ENCODE measurements at places on chromosomes 11 and 22.

DNA sequence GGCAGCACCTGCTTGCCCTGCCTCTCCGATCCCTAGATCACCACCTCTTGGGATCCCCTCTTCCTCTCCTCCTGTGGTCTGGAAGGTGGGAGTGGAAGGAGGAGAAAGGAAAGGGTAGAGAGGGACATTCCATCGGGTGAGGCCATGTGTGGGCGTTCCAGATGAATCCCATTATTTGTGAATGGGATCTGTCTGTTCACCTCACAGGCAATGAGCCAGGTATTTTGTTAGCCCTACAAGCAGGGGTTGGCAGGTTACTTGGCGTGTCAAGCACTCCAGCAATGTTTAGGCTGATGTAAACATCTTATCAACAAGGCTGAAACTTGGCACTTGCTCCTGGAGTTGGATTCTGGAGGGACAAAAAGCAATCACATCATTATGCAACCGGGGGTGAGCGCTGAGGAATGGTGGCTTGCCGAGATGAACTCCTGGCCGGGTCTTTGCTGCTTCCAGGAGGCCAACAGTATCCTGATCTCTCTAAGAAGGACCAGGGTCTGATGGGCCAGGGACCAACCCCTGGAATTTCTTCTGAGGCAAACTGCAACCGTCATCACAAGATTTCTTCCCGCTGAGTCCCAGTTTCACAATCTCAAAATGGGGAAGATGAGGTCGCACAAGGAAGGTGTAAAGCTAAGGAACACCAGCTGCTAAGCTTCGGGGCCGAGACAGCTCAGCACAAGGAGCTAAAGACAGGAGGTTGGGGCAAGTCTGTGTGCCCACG lies 7.8 kb downstream of the ADAMTS8 start:
- no peak overlapping the region for H3K27ac ChIP-seq
- no peaks in the 10 kb centered on the region for H3K4me1 ChIP-seq

GRCh38 chr11:102600666-102601065 lies 24.5 kb downstream of the MMP20 start:
- H3K4me3 ChIP-seq: no peak overlapping the region
- no peaks in the 10 kb centered on the region for H3K27me3 ChIP-seq
- no peak overlapping the region for H3K27ac ChIP-seq

- no peaks in the 10 kb centered on the region for H3K4me1 ChIP-seq
- no peak overlapping the region for H3K4me3 ChIP-seq
- no peaks in the 10 kb centered on the region for H3K27me3 ChIP-seq
- H3K36me3 ChIP-seq: no peaks in the 10 kb centered on the region
- DNase-seq: no peak
Observed at GRCh38 chr11:121841487-121842191, 274.4 kb downstream of the BLID start.

- H3K4me1 ChIP-seq: no peaks in the 10 kb centered on the region
- no peak for DNase-seq
- H3K4me3 ChIP-seq: no peak overlapping the region
- H3K27ac ChIP-seq: no peak overlapping the region
- no peaks in the 10 kb centered on the region for H3K36me3 ChIP-seq
Observed at GRCh38 chr11:102591160-102591718, 33.9 kb downstream of the MMP20 start.

GRCh38 chr22:39220450-39220849 lies 24.3 kb downstream of the PDGFB start:
- H3K27me3 ChIP-seq: peaks cover 13% of the 10 kb centered on the region
- no peaks in the 10 kb centered on the region for H3K36me3 ChIP-seq
- no peak overlapping the region for H3K4me3 ChIP-seq
- DNase-seq: no peak
- no peak overlapping the region for H3K27ac ChIP-seq

GRCh38 chr22:25094579-25094978 lies 105.1 kb upstream of the CRYBB3 start:
- no peak for DNase-seq
- no peaks in the 10 kb centered on the region for H3K36me3 ChIP-seq
- no peaks in the 10 kb centered on the region for H3K27me3 ChIP-seq
- no peak overlapping the region for H3K4me3 ChIP-seq

DNA sequence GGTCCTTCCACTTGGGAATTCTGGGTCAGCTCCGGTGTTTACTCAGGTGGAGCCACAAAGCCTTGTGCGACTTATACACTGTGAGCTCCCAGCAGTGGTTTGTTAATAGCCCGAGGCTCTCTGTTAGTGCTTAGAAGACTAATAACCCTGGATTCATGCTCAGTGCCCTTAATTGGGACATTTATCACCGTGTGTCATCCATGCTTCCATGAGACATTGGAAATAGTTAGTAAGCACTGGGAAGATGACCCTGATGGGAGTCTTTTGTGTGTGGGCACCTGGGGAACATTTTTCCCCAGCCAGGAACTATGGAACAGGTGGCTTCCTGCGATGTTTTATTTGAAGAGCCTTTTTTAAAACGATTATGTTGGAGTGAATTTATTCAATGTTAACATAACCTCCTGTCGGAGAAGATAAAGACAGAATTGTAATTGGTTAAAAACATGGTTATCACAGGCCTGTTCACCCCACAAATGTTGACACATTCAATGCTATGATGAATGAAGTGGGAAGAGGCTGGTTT lies 188.9 kb downstream of the MYO18B start:
- H3K36me3 ChIP-seq: no peaks in the 10 kb centered on the region
- no peak for DNase-seq
- H3K4me1 ChIP-seq: no peaks in the 10 kb centered on the region
- H3K27ac ChIP-seq: no peak overlapping the region
- no peak overlapping the region for H3K4me3 ChIP-seq
- H3K27me3 ChIP-seq: no peaks in the 10 kb centered on the region

All from natural killer cell (primary cell).